ENCODE measurements at places on chromosomes 13 and 19.

DNA sequence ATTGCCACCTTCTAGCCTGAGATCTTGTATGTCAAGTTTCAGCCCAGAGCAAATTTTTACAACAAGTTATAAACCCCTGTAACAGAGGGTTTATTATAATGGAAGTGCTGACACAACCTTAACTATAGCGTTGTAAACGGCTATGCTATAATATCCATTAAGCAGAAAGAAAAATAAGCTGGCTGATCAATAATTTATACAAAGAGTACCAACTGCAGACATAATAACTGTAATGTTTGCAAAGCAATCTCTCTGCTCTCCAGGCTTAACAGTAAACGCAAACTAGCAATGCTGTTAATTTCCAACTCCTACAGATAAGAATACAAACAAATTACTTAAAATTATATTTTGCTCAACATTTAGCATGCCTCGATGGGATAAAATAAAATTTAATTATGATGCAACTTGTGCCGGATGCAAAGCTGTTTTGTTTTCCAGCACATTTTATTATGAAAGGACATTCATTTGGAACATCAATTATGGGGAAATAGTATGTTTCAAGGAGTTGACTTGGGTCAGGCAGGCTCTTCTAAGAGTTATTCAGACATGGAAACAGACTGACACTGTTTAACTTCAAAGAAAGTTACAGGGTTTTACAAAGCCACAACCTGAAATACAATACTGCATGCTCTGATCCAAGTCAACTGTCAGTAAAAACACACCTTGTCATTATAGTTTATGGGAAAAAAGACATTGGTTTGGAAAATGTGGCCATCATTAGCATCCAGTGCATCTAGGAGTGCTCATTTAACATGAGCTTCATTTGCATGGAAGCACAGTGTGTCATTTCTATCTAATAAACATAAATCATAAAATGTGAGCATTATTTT, 6.6 kb upstream of the DACH1 start:
- peak; percentile 27 for DNase-seq

DNA sequence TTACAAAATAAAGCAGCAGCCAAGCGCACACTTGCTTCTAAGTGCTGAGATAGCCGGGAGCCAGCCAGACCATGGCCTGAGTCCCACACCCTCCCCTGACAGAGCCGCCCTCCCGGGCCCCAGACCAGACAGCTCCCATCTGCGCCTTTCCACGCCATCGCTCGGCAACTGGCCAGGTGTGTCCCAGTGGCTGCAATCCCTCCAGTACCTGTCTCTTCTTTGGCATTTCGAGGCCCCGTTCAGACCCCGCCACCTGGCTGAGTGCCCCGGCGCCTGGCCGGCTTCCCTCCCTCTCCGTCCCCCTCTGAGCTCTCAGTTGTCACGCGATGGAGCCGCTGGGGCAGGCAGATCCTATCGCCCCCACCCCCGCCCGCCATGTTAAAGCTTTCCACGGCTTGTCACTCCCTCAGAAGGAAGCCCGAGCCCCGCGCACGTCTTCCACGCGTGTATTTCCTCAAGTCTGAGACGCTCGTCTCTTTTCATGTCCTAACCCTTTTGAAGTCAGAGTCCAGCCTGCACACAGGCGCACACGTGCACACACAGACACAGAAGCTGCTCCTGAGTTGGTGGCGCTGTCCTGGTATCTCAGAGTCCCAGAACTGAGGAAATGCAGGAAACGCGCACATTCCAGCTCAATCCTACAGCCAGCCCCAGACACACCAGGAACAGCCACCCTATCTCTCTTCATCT, 7.9 kb downstream of the MLLT1 start:
- no peak for DNase-seq

DNA sequence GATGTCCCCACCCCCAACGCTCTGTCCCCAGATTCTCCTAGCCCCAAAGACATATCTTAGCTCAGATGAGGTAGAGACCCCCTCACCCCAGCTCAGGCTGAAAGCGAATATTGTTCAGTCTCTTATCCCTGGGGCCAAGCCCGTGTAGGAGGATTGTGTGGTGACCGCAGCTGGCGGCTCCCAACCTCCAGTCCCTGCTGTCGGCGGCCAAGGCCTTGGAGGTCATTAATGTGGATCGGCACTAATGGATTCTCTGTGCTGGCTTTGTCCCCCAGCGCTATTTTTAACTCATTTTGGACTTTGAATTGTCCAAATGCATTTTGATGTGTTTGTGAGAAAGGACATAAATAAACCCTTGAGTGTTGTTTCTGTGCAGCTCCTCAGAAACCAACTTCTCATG, 124.2 kb downstream of the UQCRFS1 start:
- DNase-seq = peak; percentile 78

- DNase-seq = no peak
Measured at GRCh38 chr13:59157181-59157580, 1006.5 kb downstream of the DIAPH3 start.

DNA sequence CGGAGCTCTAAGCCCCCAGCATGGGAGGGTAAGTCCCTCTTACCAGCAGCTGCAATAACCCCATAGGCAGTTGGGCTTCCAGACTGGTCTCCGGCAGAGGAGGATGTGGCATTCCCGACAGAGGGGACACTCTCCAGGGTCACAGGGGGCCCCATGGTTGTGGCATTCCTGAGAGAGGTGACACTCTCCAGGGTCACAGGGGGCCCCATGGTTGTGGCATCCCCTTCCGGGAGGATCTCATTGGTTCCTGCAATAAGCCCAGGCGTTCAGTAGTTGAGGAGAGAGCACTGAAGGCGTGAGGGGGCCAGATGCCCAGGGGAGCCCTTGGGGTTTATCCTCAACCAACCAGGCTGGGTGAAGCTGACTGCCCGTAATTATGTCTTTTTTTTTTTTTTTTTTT, 5.4 kb downstream of the CD320 start:
- DNase-seq = no peak

- peak; percentile 66 for DNase-seq
Measured at GRCh38 chr19:40592170-40592569, 9.0 kb upstream of the LTBP4 start.

GRCh38 chr19:13095393-13095784, 7.3 kb downstream of the LYL1 start:
- no peak for DNase-seq

DNA sequence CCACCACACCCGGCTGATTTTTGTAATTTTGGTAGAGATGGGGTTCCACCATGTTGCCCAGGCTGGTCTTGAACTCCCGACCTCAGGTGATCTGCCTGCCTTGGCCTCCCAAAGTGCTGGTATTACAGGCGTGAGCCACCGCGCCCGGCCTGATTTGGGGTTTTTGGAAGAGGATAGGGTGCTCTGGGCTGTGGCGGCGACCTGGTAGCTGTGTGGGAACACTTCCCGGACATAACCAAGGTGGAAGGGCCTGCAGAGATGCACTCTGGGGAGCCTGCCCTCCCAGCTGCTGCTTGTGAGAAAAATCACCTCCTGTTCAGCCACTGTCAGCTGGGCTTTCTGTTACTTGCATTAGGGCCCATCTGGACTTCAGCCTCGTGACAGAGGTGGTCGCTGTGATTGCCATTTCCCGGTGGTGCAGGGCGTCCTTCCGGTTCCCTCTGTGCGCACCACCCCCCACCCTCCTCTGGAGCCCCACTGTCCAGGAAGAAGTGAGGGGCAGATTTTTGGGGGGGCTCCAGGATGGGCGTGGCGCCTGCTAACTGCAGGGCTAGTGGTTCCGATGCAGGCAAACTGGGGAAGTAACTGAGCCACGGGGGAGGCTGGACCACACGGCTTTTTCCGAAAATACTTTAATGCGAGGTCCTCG, 7.5 kb downstream of the IL4I1 start:
- no peak for DNase-seq

DNA sequence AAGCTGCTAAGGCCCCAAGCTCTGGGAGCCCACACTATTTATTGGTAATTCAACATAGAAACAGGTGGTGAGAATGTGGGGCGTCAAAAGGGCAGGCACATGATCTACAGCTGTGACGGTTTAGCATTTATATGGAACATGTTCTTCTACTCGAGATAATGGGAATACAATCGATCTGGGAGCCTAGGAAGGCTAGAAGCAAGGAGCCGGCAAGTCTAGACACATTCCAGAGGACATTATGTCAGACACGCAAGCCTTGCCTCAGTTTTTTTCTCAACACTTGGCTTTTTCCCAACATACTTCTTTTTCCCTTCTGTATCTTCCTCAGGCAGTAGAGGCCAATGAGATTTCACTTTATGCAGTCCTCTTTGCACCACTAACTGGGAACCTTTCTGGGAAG, 315.7 kb upstream of the SLITRK5 start:
- DNase-seq = no peak

DNA sequence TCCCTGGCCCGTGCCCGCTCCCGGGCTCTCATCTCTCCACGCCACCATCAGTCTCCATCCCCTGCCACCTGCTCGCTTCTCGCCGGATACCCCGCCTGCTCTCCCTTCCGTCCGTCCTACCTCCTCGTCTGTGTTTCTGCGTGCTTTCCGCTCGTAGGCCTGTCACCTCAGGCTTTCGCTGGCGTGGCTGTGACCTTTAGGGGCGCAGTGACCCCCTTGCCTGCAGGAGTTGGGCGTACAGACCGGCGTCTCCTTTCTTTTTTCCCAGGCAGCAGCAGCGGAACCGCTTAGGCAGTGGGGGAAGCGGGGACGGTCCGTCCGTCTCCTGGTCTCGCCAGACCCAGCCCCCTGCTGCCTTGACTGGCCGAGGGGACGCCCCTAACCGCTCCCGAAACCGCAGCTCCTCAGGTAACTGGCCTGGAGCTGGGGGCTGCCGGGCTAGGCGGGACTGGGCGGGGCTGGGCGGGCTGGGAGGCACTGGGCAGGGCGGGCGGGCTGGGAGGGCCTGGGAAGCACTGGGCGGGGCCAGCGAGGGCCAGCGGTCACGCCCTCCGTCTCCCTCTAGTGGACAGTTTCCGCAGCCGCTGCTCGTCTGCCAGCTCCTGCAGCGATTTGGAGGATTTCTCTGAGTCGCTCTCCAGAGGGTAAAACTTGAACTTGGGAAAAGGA, 6.3 kb downstream of the PGLYRP1 start:
- DNase-seq = peak; percentile 59

DNA sequence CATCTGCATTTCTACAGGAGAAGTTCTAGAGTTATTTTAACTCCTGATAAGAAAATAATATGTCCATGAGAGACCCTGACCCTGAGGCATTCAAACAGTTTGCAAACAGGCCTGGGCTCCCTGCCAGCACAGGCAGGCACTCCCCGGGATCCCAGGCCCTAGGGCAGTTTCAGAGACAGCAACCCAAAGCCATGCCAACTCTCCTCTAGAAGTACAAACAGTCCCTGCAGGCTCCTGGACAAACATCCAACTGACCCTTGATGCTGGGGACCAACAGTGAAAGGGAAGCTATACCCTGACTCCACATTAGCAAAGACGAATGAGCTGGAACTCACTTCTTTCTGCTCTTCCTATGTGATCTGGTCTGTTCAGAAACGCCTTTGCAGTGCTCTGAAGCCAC, 44.8 kb downstream of the CCDC70 start:
- peak; percentile 34 for DNase-seq

- DNase-seq = no peak
Measured at GRCh38 chr13:42815681-42816080, 34.3 kb downstream of the FAM216B start.

- DNase-seq = no peak
Measured at GRCh38 chr13:24385902-24386301, 76.5 kb downstream of the C1QTNF9 start.

DNA sequence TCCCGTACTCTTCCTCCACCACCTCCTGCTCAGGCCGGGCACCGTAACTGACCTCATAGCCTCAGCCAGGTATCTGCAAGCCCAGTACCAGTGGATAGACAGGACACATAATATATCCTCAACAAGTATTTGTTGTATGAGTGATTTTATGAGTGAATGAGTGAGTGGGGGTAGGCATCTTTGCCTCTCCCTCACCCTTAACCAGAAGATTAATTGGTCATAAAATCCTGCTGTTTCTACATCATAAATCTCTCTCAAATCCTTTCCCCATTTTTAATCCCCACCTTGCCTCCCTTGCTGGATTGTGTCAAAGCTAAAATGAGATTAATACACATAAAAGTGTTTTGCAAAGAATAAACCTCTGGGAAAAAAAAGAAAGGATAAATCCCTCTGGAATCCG, 44.4 kb upstream of the HMGB1 start:
- no peak for DNase-seq

GRCh38 chr19:57642396-57643046, 9.6 kb downstream of the ZNF211 start:
- DNase-seq = no peak

DNA sequence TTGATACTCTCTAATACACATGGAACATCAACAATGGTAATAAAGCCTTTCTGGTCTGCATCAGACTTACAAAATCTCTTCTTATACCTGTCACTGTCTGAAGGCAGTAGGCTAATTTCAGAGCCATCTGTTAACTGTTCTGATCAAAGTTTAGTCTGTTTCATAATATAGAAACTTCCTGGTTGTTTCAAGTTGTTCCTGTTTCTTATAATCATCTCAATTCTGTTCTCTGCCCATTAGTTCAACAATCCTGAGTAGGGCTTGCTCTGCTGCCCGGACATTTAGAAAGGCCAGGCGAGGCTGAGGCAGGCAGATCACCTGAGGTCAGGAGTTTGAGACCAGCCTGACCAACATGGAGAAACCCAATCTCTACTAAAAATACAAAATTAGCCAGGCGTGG, 5.4 kb upstream of the ZSCAN5A start:
- no peak for DNase-seq

GRCh38 chr13:100848304-100848703, 173.7 kb upstream of the TMTC4 start:
- no peak for DNase-seq

DNA sequence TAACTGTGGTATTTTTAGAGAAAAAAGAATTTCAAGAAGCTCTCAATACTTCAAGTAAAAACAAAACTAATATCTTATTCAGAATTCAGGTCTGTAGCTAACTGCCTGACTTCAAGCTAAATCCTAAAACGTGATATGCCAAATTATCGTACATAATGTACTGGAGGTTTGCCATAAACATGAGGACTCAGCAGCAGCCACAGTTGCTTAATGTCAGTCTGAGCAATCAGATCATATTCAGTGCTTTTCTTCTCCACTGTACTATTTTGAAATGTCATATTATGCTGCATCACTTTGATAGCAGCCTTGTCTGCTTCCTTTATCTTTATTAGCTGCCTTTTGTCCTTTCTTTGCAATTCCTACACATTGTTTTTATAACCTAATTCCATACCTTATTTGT, 265.1 kb upstream of the EDNRB start:
- no peak for DNase-seq
